ENCODE measurements at places on chromosomes 11 and 22.
A peak's percentile ranks its signal among the peaks of the same experiment; 100 is the strongest.

GRCh38 chr11:59097113-59097708, 9.8 kb upstream of the FAM111B start:
- DNase-seq = peak; percentile 48

GRCh38 chr11:75797116-75797515, 17.9 kb upstream of the UVRAG start:
- no peak for DNase-seq

GRCh38 chr11:64919627-64920026, 2.6 kb upstream of the ATG2A start:
- DNase-seq = no peak

GRCh38 chr11:107973641-107974040, 35.1 kb upstream of the CUL5 start:
- no peak for DNase-seq

DNA sequence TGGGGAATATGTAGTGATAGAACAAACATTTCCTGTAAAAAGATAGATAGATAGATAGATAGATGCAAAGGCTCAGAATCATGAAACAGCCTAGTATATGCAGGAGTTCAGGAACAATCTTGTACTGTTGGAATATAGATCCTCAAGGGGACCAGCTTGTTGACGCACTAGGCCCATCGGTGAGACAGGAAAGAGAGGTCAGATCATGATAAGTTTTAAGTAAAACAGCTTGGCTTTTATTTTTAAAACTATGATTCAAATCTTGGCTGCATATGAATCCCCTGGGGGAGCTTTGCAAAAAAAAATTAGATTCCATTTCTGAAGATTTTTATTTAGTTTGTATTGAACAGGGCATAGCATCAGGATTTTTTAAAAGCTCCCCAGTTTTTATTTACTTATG, 185.8 kb downstream of the TRPC6 start:
- no peak for DNase-seq

DNA sequence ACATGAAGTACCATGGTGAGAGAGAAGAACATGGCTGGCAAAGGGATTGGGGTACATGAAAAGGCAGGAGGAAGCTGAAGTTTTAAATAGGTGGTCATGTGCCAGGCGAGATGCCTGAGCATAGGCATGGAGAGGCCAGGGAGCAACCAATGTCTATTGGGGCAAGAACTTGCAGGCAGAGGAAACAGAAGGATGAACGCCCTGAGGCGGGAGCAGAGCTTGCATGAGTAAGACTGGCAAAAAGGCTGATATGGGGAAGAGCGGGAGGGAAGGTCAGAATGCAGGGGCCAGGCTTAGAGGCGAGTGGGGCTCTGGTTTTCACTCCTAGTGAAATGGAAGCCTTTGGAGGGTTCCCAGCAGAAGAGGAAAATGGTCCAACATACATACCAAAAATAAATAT, 52.5 kb upstream of the VSTM5 start:
- no peak for DNase-seq

DNA sequence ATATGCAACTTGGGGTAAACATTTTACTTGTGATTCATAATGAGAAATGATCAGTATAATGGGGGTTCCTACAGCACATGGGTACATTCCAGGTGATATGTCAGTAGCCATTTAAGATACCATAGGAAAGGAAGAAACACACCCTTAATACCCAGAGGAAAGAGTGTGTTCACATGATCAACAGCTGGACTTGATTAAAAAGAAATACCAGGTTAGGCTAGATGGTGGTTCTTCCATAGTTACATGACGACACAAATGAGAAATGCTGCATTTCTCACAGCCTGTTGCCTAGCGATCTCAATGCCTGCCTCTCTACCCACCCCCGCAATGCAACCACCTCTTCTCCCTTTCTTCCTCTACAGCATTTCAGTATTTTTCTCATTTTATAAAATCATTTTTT, 96.8 kb downstream of the TTC28 start:
- DNase-seq = no peak

DNA sequence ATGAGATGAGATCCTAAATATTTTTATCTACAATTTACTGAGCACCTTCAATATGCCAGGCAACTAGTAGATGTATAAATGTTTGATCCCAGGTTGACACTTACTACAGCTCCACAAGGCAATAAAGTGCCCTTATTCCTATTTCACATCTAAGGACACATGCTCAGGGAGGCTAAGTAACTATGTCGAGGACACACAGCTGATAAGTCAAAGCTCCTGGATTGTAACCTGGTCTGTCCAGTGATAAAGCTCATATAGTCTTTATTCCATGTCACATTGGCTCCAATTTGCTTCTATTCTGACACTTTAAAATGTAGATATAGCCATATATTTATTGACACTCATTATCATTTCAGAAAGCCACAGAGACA, 93.8 kb upstream of the BMAL1 start:
- DNase-seq = no peak

DNA sequence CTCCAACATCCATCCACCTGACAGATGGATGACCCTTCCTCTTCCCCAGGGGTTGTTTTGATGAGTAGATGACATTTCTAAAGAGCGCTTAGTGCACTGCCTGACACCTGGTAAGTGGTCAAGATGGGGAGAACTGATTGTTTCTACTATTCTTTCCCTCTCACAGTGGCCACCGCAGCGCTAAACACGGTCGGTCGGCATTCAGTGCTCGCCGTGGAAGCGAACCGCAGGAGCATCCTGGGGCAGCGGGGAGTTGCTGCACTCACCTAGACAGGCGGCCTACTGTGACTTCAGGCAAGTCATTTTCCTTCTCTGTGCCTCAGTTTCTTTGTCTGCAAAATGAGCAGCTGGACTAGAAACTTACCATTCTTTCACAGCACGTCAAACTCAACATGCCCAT, 5.0 kb upstream of the BEST1 start:
- no peak for DNase-seq

DNA sequence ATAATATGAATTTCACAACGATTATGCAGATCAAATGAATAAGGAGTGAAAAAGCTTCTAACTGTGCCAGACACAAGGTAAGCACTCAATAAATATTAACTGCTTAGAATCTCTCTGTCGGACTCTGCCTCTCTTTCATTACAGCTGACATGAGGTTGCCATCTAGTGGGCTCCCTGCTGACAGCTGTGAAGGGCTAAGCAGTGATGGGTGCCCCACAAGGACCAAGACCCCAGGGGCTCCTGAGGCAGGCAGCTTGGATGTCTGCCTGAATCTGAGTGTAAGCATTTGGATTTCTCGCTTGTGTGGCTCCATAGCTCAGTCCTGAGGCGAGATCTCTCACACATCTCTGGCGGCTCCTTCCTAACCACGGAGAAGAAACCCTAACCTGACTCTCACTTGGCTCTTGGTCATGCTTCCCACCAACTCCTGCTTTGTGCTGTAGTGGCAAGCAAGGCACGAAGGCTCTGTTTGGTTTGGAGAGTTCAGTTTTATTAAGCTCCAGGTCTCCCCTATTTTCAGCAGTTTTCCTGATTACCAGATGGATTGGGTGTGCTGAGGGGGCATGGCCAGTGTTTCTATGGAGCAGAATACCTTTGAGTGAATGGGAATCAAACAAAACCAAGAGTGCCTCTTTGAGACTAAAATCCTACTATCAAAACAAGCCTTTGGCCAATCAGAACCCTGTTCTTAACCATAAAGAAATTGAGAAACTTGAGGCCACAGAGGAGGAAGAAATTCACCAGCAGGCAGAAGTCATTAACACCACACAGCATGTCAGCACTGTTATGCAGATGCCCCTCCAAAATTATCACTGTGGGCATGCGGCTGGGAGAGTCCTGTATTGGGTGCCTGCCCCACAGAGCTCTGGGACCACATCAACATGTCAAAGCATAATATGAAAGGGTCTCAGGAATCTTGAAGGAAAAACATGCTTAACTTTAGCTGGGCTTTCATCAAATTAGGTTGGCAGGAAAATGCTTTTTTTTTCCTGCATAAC, 152.8 kb upstream of the NTM start:
- no peak for DNase-seq

DNA sequence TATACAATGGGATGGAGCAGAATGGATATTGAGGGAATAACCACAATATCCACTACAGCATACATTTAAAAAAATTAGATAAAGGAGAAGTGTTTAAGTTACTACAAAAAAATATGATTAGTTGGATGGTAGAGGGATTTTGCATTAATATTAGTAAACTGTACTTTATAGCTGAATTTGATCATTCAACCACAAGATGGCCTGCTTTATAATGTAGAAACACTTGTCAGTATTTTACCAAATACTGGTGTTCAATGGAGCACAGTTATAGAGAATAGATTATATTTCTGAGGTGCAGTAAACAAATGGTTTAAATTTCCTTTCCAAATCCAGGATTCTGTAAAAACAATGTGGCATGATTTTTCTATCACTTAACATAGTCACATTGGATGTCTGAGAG, 818.8 kb upstream of the CHORDC1 start:
- no peak for DNase-seq

DNA sequence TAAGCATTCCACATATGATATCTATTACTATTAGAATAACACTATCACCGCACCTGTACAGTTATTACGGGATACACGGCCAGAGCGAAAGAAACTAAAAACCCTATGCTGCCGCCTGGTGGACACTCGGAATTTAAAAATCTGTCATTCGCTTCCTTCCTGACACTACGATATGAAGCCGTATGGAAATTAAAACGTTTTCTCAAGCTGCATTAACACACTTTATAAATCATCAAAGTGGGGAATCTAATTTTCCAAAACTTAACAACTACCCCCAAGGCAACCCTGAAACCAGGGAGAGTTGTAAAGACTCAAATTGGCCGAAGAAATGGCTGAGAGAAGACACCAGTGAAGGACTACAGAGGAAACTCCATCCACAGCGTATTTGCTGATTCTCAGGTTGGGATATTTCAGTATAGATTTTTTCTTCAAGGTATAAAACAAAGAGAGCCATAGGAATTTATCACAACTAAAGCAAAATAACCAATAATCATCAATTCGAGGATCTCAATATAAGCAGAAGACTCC, 1.4 kb downstream of the CCDC73 start:
- peak; percentile 35 for DNase-seq

GRCh38 chr22:23180893-23181720, 798 bp downstream of the BCR start:
- DNase-seq = no peak

GRCh38 chr11:61771195-61771894, 18.9 kb downstream of the MYRF start:
- DNase-seq = no peak

DNA sequence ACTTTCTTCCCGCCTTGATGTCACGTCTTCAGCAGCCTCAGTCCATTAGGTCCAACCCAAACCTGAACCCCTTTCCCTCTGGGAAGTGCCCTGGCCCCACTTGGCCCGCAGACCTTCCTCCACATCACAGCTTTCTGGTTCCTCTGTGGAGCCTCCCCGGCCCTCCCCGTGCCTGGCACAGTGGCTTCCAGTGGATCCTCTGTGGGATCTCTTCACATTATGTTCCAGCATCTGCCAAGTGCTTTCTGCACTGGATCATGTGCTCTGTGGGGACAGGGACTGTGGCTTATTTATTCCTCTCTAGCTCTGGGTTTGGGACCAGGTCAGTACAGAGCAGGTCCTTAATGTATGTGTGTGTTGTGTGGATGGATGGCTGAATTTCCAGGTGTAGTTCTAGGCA, 30.9 kb downstream of the POLR3H start:
- DNase-seq = no peak

DNA sequence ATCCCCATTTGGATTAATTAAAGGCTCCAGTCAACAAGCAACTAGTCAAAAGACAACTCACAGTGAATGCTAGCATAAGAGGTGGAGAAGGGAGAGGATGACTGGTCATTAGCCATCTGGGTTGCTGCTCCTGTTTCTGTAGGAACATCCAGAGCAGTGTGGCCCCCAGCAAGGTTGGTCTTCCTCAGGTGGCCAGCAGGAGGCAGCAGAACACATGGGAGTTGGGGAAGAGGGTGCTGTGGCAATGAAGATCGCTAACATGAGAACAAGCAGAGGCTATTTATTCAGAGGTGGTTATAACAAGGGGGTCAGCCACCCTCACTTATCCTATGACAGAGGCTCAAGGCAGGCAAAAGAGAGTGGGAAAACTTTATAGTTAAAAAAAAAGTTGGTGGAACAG, 21.3 kb downstream of the IZUMO1R start:
- DNase-seq = peak; percentile 41

GRCh38 chr11:116750070-116750718, 22.6 kb downstream of the BUD13 start:
- no peak for DNase-seq

DNA sequence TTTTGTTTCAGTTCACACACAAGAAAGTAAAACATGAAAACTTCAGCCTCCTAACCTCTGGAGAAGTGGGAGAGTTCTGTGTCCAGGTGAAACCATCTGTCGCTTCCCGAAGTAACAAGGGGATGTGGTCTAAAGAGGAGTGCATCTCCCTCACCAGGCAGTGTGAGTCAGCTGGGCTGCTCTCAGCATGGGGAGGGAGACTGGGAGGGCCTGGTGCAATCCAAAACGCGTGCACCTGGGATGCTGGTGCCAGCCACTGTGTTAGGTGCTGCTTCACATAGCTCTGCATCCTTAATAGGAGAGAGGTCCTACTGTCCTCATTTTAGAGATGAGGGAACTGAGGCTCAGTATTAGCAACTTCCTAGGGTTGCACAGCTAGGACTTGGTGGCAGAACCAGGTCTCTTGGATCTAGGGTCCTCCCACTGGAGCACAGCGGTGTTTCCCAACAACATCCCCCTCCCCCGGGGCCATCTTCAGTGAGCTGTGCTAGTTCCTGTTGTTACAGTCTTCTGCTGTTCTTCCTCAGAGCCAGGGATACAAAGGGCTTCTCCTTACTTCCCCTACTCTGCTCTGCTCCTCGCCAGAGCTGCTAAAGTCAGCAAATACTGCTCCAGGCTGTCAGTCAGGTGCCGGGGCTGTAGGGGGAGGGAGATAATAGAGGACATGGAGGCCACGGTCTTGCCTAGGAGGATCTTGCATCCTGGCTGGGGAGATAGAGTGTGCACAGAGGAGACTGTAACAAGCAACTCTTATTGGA, 8.0 kb downstream of the IL10RA start:
- no peak for DNase-seq

- no peak for DNase-seq
Measured at GRCh38 chr22:20388200-20388599, 5.8 kb upstream of the ZNF74 start.

GRCh38 chr22:32619614-32620426, 145.2 kb downstream of the FBXO7 start:
- DNase-seq = no peak

- DNase-seq = no peak
Measured at GRCh38 chr22:17629173-17629489, 582 bp upstream of the ATP6V1E1 start.

DNA sequence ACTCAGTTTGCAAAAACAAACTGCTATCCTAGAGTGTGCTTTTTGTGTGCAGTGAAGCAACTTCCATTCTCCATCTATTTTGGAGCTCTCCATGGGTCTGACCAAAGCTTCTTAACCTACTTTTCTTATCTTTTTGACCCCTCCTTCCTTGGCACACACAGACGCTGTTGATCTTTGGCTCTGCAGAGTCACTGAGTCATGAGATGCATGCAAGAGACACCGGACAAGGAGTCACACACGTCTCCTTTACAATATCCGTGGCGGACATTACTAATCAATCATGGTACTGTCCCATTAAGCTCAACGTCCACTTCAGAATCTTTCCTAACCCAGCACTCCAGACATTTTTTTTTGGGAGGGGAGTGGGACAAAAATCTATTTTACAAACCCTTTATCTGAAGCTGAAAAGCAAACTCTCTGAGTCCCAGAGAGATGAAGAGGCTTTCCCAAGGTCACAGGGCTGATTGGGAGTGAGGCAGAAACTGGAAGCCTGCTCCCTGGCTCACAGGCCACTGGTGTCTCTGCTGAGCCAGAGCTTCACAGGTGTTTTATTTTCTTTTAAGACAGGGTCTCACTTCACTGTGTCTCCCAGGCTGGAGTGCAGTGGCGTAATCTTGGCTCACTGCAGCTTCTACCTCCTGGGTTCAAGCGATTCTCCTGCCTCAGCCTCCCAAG, 165.8 kb upstream of the SYT13 start:
- no peak for DNase-seq

All from HCT116 (cell line).